ENCODE measurements at places on chromosomes 1 and 21.
A peak's percentile ranks its signal among the peaks of the same experiment; 100 is the strongest.

DNA sequence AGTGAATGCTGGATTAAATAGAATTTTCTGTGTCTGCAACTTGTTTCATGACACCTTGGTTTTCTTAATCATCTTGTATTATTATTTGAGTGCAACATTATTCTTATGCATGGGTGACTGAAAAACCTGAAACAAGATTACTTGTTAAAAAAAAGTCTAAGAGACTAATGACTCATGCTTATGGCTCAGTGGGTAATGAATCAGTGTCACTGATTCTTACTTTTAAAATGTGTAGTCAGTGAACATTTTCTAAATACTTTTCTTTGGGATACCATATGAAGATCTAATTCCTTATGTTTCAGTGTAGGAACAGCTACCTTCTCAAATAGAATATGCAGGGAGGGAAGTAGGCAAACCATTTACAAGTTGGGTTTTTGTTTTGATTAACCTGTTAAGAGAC, 65.5 kb downstream of the PRKAA2 start:
- no peak for DNase-seq

- DNase-seq = no peak
Observed at GRCh38 chr1:33841494-33841893, 22.4 kb upstream of the HMGB4 start.

DNA sequence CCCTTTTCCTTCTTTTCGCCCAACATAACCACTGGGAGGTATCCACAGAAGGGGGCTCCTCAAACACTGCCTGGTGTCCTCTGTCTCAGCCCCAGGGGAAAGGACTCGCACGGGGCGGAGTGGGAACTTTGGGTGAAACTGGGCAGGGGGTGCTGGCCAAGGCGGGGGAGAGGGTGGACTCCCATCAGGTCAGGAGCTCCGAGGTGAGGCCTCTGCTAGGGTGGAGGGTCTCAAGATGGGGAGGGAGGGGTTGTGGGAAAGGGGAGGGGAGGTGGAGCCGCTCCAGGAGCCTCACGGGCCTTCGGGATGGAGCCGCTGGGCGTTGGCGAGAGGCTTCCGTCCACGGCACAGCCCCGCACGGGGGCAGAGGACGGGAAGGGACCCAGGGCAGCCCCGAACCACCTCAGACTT, 43.2 kb upstream of the POFUT2 start:
- no peak for DNase-seq

- no peak for DNase-seq
Observed at GRCh38 chr1:25104932-25105561, 127.3 kb downstream of the SYF2 start.

GRCh38 chr1:245129319-245130240, 25.2 kb upstream of the KIF26B start:
- no peak for DNase-seq

DNA sequence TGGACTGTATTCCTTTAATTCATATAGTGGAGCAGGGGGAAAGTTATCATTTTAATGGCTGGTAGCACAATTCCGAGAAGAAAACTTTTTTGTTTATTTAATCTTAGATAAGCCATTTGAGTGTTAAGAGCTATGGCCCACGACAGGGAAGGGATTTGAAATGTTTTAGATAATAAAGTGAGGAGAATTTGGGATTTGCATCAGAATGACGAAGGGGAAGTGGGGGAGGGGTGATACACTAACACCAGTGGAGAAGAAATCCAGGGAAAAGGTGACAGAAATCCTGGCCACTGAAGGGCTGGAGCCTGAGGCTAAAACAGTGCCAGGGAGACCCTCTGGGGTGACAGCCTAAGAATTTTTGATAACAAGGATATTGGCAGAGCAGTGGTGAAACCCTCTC, 21.0 kb downstream of the LEPR start:
- no peak for DNase-seq

GRCh38 chr1:1407636-1408318, 684 bp upstream of the MRPL20 start:
- DNase-seq = no peak

DNA sequence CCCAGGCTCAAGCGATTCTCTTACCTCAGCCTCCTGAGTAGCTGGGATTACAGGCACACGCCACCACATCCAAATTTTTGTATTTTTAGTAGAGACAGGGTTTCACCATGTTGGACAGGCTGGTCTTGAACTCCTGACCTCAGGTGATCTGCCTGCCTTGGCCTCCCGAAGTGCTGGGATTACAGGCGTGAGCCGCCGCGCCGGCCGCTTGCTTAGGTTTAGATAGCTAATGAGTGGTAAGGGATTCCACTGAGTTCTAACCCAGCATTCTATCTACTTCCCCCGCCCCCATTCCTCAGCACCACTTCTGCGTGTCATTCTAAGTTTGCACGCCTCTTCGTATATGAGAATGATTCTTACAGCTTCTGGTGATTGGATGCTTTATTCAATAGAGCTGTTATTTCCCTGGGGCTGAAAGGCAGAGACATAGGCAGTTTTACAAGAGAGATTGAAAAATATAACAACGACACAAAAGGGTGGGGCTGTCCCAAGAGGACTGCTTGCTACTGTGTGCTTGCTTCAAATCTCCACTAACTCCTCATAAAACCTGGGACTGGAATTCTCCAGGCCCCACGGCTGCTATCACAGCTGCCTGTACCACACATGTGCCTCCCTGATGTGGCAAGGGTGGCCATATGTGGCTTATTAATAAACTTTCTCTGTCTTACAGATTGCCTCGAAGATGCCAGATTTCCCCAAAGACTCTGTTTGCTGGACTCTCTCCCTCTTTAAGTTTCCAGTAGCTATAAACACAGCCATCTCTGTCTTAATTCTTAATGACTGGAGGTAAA, 23.7 kb upstream of the GREM2 start:
- no peak for DNase-seq

GRCh38 chr1:200166411-200166810, 138.9 kb downstream of the NR5A2 start:
- DNase-seq = no peak

GRCh38 chr1:47682786-47683350, 245.0 kb downstream of the FOXD2 start:
- no peak for DNase-seq

DNA sequence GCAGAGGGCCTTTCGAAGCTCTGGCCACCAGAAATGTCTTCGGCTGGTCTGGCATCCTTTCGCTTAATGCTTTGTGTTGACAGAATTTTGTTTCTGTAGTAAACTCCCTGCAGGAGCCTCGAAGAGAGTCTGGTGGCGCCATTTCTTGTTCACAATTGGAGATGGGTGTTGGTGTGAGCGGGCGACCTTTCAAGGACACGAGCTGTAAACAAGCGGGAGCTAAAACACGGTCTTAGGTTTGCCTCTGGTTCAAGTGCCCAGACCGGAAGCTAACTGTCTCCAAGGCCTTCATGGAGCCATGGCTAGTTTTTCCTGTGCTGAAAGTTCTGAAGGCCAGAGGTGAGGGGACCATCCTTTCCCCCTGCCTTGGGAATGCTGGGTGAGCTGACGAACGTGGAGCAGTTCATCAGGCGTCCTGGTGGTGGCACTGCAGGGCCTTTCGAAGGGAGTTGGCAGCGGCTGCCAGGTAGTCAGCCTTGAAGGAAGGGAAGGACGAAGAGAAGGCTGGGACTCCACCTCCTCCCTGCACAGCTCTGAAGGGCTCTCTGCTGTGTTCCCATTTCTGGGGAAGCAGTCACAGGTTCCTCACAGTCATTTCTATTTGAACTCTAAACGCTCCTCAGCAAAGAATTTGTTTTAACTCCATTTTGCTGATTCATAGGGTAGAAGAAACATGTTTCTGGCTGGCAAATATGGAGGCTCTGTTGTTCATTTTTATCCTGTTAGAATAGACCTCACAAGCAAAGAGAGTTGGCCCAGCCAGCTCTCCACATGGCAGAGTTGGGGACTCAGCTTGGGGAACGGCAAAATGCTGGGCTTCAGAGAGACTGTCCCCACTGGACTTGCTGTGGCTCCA, 35.2 kb downstream of the URB2 start:
- DNase-seq = peak; percentile 88

DNA sequence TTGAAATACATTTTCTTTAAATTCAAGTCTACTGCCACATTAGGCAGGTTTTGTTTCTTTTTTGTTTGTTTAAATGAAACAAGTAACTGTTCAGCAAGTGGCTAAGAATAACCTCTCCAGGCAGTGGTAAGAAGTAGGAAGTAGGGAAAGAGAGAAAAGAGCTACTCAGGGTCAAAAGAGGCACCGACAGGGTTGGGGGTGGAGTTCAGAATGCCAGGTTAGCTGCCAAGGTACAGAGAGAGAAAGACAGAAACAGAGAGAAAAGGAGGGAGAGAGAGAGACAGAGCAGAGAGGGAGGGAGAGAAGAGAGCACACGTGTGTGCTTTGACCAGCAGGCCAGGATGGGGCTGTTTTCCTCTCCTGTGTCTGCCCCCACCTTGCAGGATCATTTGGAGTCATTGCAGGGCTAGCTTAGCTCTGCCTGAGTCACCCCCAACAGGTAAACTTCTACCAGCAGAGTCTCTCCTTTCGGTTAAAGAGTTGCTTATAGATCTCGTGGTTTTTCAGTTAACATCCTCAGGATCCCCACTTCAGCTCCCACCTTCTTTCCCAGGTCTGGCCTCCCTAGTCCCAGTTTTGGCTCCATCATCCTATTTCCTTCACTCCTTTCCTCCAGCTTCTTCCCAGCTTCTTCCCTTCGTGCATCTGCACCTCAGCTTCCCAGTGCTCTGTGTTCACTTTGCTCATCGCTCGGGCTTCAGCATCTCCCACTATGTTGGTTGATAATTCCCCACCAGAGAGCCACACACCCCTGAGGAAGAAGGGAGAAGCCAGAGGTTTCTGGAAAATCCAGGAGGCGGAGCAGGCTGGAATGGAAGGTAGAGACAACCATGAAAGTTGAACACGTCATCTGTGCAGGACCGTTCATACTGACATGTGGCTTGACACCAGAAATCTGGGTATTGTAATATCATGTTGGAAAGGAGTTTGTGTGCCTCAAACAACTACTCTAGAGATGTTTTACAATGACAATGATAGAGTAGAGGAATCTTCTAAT, 21.8 kb upstream of the RAB4A start:
- no peak for DNase-seq

GRCh38 chr1:36253161-36253862, 29.1 kb downstream of the THRAP3 start:
- no peak for DNase-seq

DNA sequence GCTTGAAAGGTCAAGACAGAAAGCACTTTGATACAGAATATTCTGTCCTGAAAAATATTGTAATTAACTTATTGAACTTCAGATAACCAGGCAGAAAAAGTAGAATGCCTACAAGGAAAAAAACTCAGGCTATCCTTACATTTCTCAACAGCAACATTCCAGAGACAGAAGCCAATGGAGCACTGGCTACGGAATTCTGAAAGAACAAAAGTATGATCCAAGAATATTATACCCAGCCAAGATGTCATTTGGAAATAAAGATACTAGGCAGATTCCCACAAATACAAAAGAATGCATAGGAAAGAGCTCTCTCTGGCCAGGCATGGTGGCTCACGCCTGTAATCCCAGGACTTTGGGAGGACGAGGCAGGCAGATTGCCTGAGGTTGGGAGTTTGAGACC, 5.8 kb upstream of the PPT1 start:
- DNase-seq = no peak

GRCh38 chr1:212678456-212679410, 20.9 kb downstream of the BATF3 start:
- DNase-seq = no peak

GRCh38 chr1:10776190-10776905, 20.1 kb downstream of the CASZ1 start:
- DNase-seq = no peak

DNA sequence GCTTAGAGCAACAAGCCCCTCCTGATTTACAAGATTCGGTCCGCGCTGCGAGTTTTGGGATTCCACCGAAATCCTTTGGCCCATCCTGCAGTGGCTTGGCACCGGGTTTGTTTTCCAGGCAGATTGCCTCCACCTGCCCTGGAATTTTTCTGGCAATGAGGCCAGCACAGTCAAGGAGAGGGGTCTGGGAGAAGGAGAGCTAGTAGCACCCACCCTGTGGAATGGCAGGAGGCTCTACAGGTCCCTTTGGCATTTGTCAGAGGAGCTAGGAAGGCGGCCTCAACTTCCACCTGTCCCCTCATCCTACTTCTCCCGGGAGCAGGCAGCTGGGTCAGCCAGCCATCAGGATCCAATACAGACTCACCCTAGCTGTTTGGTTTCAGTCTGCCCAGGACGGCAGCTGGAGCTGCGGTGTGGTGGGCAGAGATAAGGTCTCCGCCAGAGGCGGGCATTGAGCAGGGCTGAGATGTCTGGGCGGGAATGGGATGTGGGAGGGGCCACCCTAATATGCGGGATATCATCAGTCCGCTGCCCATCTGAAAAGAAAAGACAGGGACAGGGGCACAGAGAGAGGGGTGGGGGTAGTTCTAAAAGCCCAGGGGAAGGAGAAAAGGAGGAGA, 37.8 kb upstream of the PRELP start:
- DNase-seq = no peak

DNA sequence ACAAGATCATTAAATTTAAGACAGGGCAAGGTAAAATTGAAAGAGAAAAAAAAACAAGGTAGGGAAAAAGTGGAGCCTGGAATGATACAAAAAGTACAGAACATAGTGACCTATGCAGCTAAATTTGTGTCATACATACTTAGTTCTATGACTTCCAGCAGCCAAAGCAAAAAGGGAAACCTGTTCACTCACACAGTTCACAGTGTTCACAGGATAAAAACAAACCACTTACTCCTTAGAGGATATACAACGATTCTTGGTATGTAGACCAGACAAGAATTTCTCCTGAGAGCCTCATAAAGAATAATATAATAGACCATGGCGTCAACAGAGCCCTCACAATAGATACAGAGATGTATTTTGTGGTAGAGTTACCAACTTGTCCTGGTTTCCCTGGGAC, 27.5 kb downstream of the COA7 start:
- no peak for DNase-seq

DNA sequence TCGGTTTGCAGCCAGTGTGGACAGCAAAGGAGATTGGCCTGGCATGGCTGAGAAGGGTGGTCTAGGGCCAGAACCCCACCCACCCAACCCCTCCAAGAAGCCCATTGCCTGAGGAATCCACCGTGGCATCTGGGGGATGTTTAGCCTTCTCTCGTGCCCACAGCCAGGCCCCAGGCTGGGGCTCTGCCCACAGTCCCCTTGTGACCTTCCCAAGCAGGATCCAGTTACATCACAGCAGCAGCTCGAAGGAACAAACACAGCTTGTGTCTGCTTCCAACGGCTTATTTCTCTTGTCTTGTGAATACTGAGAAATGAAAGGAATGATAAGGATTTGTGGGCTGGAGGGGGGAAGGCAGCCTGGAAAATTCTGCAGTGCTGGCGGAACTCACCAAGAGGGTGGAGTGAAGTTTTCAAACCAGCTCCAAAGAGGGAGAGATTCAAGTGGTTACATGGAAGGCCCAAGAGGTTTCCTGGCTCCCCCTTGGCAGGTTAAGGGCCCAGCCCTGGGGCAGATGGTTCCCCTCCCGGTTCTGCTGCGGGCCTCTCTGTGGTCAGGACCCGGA, 61.6 kb downstream of the DHRS3 start:
- no peak for DNase-seq

- no peak for DNase-seq
Observed at GRCh38 chr1:201282931-201283829, at the start of gene PKP1. Gene PKP1, plus strand, starts transcription at chr1:201283506. Its CDS starts 197 bp downstream, at chr1:201283703.

GRCh38 chr1:200179126-200179780, 151.7 kb downstream of the NR5A2 start:
- DNase-seq = no peak

- no peak for DNase-seq
Observed at GRCh38 chr1:85274969-85275453, 1.4 kb downstream of the BCL10 start.

GRCh38 chr1:119374208-119374874, 5.8 kb downstream of the HAO2 start:
- no peak for DNase-seq
